ENCODE measurements at places on chromosomes 16 and 17.

DNA sequence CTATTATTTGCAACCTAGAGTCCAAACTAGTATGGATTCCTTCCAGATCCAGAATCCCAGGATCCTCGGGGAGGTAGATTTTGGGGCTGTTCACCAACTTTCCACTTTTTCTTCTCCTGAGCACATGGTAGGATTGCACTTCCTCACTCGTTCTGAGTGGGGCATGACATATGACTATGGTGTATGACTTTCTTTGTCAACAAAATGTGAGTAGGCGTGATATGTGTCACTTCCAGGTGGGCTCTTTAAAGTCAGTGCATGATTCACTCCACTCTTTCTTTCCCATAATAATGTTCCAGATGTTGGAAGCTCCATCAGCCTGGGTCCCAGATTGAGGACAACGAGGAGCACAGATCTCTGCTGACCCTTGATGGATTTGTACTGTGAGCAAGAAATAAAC lies 21.5 kb downstream of the IRX5 start:
- DNase-seq, result no peak

DNA sequence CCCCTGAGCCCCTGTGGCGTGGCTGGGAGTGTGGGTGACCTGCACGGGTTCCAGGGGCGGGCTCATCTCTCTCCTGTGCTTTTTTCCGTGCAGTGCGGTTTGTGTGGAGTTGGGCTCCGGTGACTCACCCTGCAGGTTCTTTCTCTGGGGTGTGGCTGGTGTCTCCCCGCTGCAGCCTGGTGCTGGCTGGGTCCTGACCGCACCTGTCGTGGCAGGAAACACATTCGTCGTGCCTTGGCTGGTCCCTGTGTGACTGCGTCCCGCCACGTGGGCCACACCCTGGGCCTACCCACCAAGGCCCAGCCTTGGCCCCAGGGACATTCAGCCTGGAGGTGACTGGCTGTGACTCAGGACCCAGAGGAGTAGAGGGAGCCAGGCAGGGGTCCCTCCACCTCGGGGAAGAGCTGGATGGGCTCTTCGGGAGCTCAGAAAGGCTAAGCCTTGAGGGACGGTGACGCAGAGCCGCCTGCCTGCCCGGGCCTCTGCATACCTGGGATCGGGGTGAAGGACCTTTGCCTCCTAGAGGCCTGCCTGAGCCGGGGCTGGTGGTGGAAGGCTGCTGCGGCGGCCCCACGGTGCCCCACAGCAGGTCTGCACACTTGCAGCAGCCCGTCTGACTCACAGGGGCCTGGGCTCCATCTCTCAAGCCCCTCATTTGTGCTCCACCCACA lies 7.8 kb downstream of the TRAF7 start:
- no peak for DNase-seq

- DNase-seq, result no peak
Measured at GRCh38 chr16:24198807-24199533, 57.2 kb upstream of the CACNG3 start.

DNA sequence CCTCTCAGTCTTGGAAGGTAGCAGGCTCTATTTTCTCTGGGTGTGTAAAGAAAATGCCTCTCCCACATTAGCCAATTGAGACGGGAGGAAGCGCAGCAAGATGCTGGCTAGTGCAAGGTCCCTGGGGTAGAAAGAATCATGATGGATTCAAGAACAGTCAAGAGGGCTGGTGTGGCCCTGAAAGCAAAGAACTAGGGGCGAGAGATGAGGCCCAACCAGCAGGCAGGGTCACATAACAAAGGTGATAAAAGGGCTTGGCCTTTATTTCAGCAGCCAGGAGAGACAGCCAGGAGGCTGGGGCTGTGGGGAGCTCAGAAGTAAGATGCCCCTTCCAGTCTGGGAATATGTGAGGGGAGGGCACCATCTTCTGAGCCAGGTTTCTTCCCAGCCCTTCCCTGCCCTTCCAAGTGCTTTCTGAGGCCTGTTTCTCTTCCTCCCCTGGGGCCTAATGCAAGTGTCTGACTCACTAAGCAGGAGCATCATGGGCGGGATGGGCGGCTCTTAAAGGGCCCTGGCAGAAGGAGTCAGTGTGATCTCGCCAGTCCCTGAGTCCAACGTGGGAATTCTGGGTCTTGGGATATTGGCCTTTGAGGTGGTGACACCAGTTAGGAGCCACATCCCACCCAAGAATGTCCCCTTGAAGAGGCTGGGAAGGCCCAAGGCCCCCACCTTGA lies 3.9 kb upstream of the NLRC5 start:
- DNase-seq, result no peak

- DNase-seq, result peak; percentile 24
Measured at GRCh38 chr17:62966426-62967204, 580 bp downstream of the TANC2 start.

DNA sequence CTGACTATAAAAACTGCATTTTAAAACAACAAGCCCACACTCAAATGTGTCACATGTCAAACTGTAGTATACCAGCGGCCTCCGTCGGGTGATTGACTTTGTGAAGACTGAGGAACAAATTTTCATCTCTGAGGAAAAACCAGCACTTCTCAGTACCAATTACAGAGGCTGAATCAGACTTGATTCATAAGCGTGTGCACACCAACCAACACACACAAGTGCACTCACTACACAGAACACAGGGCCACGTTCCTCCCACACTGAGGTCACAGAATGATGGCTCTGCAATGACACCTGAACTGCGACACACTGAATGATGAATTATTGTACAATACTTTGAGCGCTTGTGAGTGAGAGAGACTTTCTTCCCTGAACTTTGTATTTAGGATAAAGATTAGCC lies 29.6 kb downstream of the XPO6 start:
- DNase-seq, result no peak

DNA sequence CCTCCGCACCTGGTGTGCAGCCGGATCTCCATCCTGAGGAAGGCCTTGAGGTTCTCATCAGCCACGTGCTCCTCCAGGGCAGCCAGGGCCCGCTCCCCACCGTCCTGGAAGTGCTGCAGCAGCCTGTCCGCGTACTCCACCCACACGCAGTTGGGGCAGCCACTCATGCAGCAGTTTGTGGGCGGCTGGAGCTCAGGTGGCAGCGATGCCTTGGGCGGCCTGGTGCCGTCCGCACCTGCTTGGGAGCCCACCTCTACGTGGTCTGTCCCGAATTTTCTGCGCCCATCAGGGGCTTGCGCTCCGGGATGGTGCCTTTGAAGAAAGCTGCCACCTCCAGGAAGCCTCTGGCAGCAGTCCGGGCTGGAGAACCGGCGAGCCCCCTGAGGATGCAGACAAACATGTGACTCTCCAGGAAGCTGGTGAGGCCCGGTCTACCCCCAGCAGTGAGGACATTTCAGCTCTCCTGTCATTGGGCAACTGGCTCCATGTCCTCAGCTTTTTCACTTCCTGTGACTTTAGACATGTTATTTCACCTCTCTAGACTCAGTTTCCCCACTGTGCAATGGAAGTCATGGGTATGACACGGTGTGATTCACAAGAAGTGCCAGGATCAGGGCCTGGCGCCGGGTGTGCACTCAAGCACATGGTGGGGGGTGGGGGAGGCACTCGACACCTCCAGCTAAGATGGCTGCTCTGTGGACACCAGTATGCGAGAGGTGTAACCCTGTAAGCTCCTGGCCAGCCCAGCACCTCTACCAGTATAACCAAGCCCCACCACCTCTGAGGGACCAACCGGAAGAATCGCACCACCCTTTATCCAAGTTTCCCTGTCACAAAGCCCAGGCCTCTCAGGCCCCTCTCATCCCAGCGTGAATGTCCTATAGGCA lies 957 bp downstream of the OXLD1 start:
- no peak for DNase-seq

DNA sequence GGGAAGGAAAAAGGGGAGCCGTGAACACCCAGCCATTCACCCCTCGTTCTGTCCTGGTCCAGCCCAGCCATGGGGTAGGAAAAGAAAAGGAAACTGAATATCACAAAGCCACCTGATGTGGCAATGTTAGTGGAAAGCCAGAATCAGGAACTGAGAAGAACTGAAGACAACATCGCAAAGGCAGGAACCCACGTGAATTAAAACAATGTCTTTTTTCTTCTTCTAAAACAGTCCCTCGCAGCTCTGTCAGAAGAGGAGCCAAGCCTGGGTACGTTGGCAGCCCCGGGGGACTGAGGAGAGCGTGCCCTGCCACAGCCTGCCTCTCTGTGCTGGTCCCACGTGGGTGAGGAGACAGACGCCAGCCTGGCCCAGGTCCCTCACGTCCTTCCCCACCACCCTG lies 55.0 kb downstream of the ZNF423 start:
- DNase-seq, result no peak

DNA sequence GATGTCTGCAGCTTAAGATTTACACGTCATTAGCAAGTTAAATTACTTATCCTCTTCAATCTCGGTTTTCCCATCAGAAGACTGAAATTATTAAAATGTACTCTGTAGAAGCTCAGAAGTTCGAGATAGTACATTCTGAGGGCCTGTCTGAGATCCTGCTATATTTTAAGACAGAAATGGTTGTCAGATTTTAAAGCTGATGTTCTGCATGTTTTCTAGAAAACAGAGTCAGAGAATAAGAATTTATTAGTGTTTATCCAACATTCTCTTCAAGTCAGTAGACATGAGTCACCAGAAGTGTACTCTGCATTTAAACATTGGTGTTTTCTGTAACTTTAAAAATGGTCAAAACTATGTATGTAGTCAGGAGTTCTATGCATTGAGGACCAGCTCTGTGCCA lies 155.2 kb upstream of the MYOCD start:
- DNase-seq, result no peak

DNA sequence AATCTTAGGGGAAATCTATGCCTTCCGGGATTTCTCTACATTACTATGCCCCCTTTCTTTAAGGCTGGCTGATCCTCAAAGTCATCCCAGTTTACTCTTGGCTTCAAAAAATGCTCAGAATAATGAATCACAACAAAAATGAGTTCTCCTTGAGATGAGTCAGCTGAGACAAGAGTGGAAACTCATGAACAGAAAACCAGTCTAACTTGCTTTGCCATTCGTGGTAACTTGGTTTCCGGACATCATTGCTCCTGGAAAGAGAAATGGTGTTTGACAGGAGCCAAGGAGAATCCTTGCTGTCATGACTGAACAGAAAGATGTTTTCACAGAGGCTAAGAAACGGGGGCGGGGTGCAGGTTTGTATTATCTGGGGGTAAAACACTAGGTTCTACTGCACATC lies 435.6 kb upstream of the DYNLRB2 start:
- DNase-seq, result no peak

GRCh38 chr16:56669005-56669839 lies at the start of gene MT1H:
Gene MT1H, plus strand, starts transcription at chr16:56669814. Its CDS starts 71 bp downstream, at chr16:56669885.
- DNase-seq, result no peak

DNA sequence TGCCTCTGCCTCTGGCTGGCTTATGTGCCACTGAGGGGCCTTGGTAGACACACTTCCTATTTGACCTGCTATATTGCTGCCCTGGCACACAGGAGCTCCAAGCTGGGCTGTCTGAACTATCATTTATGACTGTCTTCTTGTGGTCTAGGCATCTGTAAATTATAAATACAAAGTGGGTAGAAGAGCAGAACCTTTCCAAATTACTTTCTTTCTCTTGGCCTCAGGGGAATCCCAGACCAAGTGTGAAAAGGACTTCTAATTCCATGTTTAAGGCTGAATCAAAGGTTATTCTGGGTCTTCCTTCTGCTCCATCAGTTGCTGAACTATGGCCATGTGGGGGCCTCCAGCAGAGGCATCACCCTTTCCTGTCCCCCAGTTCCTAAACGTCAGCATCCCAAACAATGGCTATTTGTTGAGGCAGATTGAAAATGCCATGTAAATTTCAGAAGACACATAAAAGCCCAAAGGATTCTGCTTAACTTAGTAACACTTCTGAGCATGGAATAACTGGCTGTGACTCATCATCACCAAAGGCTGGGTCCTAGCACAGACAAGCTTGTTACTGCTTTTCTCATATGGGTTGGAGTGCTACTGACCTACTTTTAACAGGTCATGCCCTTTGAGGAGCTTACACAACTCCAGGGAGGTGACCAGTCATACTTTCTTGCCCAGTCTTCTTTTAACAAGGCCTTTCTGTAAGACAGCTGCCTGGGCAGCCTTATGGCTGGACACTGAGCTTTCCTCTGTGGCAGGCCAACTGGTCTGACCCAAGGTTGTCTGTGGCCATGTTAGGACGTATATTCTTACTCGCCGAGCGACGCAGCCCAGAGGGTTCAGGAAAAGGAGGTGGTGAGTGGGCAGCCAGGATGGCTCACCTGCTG lies 154.8 kb downstream of the VPS53 start:
- no peak for DNase-seq

- no peak for DNase-seq
Measured at GRCh38 chr17:57554826-57555635, 190.1 kb downstream of the CCDC182 start.

GRCh38 chr17:49469831-49470810 lies 25.0 kb upstream of the NGFR start:
- no peak for DNase-seq

GRCh38 chr17:43354371-43354770 lies 44.4 kb upstream of the ARL4D start:
- DNase-seq, result no peak

- DNase-seq, result no peak
Measured at GRCh38 chr16:1277151-1277598, 21.3 kb downstream of the TPSD1 start.

GRCh38 chr16:3046641-3047386 lies 453 bp downstream of the MMP25 start:
- no peak for DNase-seq

DNA sequence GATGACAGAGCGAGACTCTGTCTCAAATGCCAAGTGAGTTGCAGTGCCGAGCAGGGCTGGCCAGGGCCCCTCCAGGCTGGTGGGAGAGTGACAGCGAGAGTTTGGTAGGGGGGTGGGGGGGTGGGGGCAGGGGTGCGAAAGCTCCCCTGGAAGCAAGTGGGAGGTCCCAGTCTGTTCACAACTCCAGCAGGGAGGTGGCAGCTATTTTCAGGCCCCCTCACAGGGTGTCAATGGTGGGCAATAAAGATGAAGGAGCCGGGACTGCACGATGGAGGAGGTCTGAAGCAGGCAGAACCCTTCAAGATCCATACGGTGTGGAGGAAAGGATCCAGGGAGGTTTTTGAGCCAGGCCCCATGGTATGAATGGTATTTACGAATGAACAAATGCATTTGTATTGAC lies 83.7 kb downstream of the PGS1 start:
- DNase-seq, result no peak

GRCh38 chr17:42457107-42457792 lies 1.4 kb upstream of the ATP6V0A1 start:
- DNase-seq, result no peak

GRCh38 chr17:31517524-31517923 lies 126.0 kb downstream of the RAB11FIP4 start:
- no peak for DNase-seq

DNA sequence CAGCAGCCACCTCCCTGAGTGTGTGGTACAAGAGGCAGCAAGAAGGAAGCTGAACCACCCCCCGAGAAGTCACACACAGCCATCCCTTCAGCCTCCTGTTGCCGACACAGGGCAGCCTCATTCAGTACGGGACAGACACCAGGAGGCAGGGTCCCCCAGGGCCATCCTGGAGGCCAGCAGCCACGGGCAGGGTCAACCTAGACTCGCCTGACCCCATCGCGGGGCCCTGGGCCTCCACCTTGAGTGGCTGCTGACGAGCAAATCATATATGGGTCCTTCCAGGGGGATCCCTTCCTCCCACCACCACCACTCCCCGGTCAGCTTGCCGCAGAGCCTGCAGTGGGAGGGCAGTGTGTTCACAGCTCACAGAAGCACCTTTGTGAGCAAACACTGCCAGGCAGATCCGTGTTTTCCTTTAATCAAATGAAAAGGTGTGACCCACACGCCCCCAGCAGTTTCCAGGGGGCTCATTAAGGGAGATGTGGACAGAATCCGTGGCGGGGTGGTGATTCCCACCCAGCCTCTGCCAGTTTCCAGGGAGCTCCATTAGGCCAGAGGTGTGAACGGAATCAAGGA lies 5.6 kb upstream of the ACSF3 start:
- DNase-seq, result no peak

- no peak for DNase-seq
Measured at GRCh38 chr17:51487947-51488346, 227.6 kb downstream of the UTP18 start.

Data from stimulated activated CD8-positive, alpha-beta memory T cell treated with anti-CD3 and anti-CD28 coated beads, Interleukin-15, amount 100 ng/mL, for 24 hours (primary cell).